ENCODE measurements at places on chromosomes 13 and 19.

DNA sequence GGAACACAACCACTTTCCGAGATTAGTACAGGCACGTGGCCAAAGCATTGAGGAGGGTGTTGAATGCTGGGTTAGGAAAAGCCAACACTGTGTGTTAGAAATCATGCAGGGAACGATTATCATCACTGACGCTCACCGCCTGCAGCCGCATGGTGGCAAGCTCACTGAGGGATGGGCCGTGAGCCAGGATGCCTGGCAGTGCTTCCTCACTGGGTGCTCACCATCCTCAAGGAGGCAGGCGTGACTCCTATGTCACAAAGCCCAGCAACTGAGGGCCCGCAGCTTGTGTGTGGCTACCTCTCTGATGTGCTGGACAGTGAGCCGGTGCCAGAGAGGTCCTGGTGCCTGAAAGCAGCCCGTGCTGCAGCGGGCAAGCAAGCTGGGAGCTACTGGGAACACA lies 30.4 kb upstream of the TIMM44 start:
- no peak for DNase-seq

GRCh38 chr13:25421612-25422011 lies 49.8 kb downstream of the ATP8A2 start:
- no peak for DNase-seq

DNA sequence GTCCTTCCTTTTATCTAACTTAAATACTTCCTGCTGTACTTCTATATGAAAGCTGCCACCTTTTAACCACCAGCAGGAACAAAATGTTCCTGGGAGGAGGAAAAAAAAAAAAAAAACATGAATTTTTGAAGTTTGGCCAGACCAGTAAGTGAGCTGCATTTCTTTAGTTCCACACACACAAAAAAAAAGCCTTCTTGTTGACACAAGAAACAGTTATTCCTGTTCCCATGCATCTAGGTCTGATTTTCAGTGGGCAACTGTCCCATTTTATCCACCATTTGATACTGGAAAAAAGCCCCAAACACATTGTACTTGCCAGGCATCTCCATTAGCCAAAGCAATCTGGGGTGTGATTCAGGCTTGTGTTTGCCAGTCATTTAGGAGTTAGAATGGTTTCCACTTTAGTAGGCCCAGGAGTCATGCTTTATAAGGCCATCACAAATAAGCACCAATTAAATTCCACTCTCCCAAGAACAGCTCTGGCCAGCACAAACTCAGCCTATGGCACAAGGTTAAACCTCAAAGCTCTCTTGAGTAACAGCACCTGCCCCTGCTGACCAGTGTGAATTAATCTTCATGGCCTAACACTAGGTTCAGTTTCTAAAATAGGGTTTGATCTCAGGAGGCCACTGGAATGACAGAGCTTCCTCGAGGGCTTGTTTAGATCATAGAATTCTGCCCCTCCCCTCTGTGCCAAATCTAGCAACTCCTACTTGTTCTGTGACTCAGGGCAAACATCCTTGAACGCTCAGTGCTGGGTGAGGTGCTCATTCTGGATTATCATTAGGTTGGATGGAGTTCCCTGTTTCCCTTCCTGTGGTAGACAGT lies 67.1 kb downstream of the NUFIP1 start:
- no peak for DNase-seq

- DNase-seq, result peak; percentile 47
Observed at GRCh38 chr13:113029487-113030258, 60.7 kb downstream of the MCF2L start.

DNA sequence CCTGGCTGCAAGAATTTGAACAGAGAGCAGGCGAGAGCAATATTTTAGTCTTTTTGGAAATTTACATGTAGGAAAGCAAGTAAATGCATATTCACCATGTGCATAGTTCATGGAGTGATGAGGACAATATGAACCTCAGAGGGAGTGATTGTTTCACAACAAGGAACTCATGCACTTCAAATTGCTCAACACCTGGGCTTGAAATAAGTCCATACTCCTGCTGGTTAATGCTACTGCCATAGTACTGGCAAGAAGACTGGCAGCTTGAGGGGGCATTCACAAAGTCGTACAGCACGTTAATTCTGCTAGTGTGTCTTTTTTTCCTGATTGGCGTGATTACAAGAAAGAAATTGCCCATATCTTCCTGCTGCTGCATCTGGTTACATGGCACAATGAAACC lies 267.6 kb downstream of the PCDH17 start:
- DNase-seq, result no peak

DNA sequence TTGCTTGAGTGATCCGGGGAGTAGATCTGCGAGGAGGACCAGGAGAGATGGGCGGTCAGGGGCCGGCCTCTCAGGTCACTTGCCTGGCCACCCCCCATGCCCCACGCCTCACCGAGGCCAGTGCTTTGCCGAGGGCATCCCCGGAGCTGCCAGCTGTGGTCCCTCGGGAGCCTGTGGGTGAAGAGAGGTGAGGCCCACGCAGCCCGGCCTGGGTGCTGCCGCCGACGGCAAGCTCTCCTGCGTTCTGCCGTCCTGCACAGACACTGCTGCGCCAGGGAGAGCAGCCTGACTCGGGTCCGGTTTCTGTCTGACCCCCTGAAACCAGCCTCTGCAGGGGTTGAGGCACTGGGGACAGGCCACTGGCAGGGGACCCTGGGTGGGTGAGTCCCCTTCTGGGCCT lies 15.8 kb upstream of the UQCR11 start:
- DNase-seq, result no peak

GRCh38 chr13:50133358-50133953 lies 118.2 kb downstream of the KCNRG start:
- DNase-seq, result no peak

GRCh38 chr13:52848455-52849195 lies at the start of gene PCDH8:
Gene PCDH8, minus strand, starts transcription at chr13:52848640. Its CDS starts 204 bp downstream, at chr13:52848436.
- DNase-seq, result peak; percentile 77

DNA sequence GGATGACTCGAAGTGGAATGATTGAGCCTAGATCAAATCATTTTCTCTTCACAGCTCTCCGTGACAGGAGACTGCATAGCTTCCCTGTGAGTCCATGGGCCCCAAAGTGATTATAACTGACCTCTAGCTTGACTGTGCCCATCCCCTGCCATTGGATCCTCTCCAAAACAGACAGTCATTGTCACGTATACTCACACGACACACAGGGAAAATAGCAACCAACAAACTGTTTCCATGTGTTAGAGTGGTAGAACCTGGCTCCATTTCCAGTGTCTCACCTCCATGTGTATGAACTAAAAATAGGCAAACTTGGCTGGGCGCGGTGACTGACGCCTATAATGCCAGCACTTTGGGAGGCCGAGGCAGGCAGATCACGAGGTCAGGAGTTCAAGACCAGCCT lies 48.8 kb upstream of the NPAS1 start:
- no peak for DNase-seq

DNA sequence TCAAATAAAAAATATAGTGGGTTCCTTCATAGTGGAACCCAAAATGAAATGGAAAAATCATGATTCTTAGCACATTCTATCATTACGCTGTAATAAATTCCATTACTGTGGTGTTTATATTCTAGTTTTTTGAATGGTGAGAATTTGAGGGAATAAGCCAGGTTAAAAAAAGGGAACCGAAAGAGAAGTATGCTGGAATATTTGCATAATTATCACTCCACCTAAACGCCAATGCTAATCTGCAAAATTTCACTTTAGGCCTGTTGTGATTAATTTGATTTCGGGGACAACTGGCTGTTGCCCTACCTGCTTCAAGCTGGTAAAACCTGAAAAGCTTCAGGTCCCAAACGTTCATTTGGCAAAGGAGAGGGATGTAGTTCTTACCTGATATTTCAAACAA lies 32.1 kb upstream of the SCEL start:
- DNase-seq, result no peak

GRCh38 chr13:37068962-37069361 lies 9.5 kb upstream of the SUPT20H start:
- DNase-seq, result no peak

DNA sequence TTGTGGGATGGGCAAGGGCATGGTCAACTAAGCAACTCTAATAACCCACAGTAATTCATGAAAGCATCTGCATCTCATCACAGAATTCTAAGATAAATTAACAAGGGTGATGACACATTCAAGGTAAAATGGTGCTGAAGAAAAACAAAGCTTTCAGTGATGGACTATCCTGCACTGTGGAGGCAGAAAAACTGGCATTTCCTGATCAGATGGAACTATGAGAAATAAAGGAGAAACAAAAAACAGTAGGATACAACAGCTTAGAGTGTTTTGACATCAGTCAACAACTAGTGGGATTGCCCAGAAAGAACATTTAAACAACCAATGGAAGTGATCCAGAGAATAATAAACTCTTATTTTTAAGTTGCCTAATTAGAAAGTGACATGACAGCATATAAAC lies 327.0 kb downstream of the KLF5 start:
- DNase-seq, result no peak

DNA sequence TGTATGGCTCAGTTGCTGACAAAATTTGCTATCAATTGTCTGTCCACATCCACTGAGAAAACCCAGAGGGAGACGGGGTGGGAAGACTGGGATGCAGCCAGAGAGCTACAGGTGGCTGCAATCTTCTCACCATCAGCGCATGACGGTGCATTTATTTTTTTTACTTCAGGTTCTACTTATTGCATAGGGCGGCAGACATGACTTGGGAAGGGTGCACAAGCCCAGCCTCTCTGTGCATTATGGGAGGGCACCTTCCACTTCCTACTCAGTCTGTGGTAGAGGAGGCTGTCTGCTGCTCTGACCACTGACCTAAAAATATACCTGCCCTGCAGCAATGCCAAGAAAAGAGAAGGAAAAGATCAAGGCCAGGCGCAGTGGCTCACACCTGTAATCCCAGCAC lies 73.1 kb downstream of the ABCC4 start:
- no peak for DNase-seq

GRCh38 chr13:105778196-105778595 lies 757.3 kb downstream of the EFNB2 start:
- no peak for DNase-seq

GRCh38 chr13:42337808-42338600 lies 66.1 kb downstream of the AKAP11 start:
- no peak for DNase-seq

DNA sequence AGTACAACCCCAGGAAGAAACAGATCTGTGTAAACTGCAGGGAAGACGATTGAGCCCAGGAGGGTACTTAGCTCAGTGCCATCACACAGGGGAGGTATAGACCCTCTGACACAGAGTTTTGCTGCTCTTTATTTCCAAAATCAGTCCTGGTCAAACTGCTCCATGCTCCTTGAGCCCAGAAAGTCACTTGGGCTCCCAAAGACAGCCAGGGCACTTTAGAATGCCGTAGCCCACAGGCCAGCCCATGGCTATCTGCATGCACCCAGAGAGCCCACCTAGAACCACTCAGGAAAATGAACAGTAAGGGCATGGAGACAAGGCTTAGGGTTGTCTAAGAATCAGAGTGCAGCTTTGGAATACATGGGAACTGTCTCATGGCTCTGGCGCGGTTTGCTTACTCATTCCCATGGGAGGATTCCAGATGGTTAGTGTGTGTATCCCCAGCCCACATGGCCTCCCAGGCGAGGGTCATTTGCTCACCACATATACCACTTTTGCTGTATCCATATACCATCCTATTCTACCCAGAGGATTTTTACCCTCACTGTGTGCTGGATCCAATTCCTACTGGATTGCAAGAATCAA lies 14.7 kb upstream of the PDCD5 start:
- DNase-seq, result no peak

DNA sequence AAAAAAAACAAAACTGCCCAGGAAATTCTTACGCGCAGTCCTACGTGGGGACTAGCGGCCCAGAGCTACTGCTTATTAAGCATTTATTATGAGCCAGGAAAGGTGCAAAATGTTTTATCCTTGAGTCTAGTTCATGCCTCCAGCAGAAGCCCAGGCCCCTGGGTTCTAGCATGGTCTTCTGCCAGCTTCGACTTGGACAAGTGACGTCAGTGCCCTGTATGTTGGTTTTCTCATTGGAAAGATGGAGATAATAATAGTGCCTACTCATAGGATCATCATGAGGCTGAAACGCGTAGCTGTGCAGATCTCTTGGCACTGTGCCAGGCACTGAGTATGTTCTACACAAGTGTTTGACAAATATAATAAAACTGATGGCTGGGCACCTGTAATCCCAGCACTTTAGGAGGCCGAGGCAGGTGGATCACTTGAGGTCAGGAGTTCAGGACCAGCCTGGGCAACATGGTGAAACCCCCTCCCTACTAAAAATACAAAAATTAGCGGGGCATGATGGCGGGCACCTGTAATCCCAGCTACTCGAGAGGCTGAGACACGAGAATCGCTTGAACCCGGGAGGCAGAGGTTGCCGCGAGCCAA lies 12.4 kb upstream of the SULT2B1 start:
- peak; percentile 98 for DNase-seq

DNA sequence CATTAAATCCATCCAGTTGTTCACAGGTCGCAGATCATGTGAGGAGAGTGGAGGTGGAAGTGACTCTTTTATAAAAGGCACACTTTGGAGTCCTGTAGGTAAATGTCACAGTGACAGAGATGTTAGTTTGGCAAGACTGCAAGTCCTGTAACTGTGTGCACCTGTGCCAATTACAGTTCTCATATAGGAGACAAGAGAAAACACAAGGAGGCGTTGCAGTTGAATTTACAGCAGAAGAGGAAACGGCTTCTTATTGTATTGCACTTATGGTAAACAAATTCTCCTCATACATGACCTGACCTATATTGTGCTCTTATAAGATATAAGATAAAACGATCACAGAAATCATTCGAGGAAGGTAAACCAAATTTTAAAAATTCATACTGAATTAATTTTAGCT lies 732.8 kb upstream of the SLC10A2 start:
- peak; percentile 67 for DNase-seq

GRCh38 chr13:112851107-112852038 lies 117.6 kb upstream of the MCF2L start:
- DNase-seq, result no peak

- no peak for DNase-seq
Observed at GRCh38 chr13:66536746-66537145, 693.4 kb downstream of the PCDH9 start.

DNA sequence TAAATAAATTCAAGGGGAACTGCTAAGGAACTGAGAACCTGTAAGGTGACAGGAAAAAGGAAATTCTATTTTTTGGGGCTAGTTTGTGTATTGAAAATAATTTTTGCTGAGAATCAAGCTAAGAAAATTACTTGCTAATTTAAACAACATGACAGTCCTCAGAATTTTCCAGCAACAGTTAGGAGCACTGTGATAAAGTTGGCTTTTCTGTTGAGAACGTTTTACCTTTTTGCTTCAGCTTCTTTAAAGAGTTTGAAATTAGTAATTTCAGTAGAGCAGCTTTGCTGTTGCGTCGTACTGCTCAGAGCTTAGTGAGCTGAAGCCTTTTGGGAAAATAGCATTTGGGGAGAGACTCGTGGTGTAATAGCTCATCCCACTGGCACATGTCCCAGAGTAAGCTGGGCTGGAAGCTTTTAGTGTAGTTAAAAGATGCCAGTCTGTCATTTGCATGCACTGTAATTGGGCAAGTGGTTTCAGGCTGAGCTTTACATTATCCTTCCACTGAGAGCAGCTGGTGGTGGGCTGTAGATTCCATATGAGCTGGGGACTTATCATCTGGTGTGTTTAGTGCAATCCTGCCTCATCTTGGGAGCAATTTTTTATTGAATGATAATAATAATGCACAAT lies 69.8 kb downstream of the LRCH1 start:
- peak; percentile 74 for DNase-seq
